ENCODE measurements at places on chromosomes 16 and 17.

DNA sequence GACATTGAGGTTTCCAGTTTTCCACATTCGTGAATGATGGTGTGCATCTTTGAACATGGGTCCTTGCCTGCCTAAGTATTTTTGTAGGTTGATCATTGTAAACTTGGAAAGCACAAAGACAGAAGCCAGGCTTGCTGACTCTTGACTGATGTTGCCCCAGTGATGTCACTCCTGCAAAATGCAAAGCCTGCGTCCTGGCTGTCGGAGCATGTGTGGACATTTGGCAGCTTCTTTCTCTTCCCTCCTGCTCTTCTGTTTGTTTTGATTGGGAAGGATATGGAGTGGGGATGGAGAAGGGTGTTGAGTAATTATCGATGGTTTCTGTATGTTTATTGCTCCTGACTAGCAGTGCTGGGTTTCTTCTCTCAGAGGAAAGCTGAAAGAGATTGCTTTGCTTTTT lies 3.2 kb downstream of the NDE1 start:
- no peak for DNase-seq

- DNase-seq: no peak
Observed at GRCh38 chr16:88407807-88408206, 25.0 kb downstream of the ZNF469 start.

DNA sequence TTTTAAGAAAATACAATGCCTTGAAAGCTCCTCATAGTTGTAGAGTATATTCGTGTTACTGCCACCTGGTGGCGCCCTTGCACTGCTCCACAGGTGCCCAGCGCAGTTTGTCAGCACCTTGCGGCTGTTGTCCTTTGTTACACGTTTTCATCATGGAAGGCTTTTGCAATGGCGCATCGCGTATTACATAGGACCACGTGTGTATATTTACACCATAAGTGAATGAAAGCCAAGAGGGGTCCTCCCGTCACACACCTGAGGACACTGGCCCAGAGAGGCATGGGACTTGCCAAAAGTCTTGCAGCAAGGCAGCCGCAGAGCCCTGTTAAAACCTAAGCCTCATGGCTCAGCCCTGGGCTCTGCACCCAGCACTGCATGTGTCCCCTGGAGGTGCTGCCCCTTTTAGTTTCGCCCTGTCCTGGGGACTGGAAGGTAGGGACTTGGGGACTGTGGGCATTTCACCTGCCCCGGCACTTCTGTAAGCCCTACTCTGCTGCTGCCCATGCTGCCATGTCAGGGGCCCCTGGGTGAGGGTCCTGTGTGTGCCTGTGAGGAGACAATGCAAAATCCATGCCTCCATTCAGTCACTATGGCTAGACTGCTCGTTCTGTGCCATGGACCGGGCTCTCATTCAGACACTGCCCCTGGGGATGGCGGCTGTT lies 24.3 kb downstream of the POLR3E start:
- peak; percentile 71 for DNase-seq

DNA sequence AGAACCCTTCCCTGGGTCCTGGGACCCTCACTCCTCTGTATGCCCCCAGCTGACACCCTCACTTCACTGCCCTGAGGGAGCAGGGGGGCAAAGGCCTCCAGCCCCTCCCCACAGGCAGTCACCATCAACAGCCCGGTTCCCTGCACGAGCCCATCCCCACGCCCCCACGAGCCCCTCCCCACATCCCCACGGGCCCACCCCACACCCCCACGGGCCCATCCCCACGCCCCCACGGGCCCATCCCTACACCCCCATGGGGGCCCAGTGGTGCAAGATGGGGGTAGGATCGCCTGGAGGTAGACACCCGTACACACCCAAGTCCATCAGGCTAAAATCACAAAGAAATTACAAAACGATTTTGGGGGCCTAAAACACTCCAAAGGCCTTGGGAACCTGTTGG lies 42.3 kb downstream of the LMF1 start:
- no peak for DNase-seq

GRCh38 chr16:58421529-58421928 lies 29.3 kb downstream of the GINS3 start:
- no peak for DNase-seq

GRCh38 chr17:34692920-34693319 lies 113.5 kb downstream of the TMEM132E start:
- DNase-seq: no peak

- peak; percentile 87 for DNase-seq
Observed at GRCh38 chr17:45394913-45395568, 37.6 kb downstream of the ARHGAP27 start.

- no peak for DNase-seq
Observed at GRCh38 chr17:31518478-31518877, 127.0 kb downstream of the RAB11FIP4 start.

DNA sequence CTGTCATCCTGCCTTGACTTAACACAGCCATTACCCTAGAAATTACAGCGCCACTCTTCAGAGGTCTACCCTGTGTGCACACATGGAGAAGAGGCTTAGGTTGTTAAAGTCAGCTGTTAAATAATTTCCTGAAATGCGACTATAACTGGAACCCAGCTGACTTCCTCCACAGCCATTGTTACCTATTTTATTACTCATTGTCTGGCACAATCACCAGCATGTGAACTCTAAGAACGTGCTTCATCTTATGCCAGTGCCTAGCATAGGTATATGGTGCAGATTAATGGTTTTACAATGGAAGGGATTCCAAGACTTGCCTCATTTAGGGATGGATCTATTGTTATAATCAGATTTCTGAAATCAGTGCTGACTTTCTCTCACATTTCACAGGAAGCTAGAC lies 11.9 kb downstream of the RDM1 start:
- no peak for DNase-seq

DNA sequence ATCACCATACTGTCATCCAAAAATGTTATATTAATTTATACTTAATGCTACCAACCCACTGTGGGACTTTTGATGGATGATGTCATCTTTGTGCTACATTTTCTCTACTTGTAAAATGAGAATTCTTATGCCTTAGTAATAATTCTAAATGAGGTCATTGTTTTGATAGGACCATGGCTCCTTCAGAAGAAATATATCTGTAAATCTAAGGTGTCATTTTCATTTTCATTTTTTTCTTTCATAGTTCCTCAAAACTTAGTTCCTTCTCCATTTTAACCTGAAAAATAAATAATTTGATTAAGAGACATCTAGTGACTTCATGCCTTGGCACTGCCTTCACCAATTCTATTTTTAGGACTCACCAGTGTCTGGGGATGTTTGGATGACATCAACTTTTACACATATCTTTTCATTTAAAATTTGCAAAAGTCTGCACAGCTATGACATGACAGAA lies 48.7 kb downstream of the GPRC5B start:
- no peak for DNase-seq

DNA sequence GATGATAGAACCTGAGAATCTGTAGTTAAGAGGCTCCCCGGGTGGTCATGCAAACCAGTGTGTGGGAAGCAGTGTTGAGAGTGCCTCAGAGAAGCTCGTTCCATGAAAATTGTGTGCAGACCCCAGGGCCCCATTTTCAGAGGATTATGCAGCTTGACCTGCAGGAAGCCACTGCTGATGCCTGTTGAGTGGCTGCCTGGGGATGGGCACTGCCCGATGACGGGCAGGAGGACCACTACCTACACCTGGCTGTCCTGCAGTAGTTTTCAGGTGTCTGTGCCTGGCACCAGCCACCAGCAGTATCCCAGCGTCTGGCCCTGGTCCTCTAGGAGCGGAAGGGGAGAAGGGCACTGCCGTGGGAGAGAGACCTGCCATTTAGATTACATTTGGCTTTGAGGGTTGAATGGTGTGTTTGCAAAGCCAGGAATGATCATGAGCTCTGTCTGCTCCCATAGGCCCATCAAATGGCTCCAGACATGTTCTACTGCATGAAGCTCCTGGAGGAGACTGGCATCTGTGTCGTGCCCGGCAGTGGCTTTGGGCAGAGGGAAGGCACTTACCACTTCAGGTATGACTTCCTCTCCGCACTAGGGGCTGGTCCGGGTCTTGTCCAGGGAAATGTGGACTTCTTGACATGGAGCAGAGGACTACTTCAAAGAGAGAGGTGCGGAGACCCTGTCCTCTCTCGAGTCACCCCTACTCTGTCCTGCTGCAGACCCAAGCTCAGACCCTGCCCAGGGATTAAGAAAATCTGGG lies 42.5 kb downstream of the GPT2 start:
- no peak for DNase-seq

DNA sequence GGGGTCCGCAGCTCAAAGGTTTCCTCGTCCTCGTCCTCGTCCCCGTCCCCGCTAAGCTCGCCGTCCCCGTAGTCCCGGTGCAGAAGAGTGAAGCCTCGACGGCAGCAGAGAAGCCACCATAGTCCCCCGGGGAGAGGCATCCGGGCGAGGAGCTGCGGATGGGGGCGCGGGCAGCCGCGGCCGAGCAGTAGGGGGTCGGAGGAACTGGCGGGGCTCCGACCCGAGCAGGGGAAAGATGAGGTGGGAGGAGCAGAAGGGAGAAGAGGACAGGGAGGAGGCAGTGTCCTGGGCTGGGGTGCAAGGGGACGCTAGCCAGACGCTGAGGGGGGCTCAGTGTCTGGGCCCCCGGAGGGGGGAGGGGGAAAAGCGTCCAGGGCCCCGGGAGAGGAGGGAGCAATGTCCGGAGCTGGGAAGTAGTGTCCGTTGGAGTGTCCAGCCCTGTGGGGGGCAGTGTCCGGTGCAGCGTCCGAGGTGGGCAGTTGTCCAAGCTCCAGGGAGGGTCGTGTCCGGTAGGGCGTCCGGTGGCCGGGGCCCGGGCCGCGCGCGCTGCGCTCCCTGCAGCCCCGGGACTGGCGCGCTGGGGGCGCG lies at the start of gene PLEKHH3:
PLEKHH3 (minus strand) TSS at position 571 of the 588 bp plus-strand sequence; CDS start at position 140, 431 bp downstream.
- no peak for DNase-seq

DNA sequence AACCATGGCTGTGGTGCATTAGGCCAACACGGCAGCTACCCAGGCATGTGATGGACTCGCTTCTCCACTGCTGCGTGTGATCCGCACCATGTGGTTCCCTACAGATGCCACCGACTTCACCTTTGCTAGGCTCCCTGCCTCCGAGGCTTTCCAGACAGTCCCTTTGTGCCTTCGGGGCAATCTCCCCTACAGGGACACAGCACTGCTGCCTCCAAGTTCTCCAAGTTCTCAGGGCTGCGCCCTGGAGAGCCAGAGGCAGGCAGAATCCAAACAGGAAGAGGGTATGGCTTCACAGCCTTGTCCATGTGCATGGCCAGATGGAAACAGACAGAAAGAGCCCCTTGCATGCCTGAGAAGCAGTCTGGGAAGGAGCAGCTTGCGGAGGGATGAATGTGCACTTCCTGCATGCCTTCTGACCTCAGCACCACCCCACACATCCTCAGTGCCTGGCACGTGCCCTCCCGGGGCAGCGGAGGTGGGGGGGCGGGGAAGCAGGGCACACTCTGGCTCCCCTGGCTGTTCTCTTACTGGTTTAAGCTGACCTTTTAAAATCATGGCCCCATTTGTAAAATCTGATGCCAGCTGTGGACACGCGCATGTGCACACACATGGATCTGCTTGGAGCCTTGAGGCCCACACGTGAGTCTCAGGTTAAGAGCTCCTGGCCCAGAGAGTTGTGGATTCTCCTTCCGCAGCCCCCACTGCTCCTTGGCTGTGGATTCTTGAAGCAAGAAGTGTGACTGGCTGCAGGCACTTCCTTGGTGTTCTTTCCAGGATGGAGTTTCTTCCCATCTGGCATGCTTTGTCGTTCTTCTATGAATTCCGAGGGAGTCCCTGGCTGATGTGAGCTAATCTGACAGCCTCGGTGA lies 55.3 kb upstream of the MTSS2 start:
- DNase-seq: no peak

GRCh38 chr16:27483088-27483437 lies 66.7 kb downstream of the GTF3C1 start:
- DNase-seq: no peak

- no peak for DNase-seq
Observed at GRCh38 chr17:79577485-79578187, 33.2 kb downstream of the RBFOX3 start.

- DNase-seq: no peak
Observed at GRCh38 chr17:77388384-77389306, 247.9 kb downstream of the SEC14L1 start.

GRCh38 chr16:8848939-8849391 lies 19.8 kb downstream of the CARHSP1 start:
- no peak for DNase-seq

- no peak for DNase-seq
Observed at GRCh38 chr17:4005296-4006164, 41.3 kb upstream of the ATP2A3 start.

- no peak for DNase-seq
Observed at GRCh38 chr17:29949696-29950095, 8.3 kb downstream of the EFCAB5 start.

- DNase-seq: peak; percentile 77
Observed at GRCh38 chr16:15427648-15428239, 6.6 kb upstream of the BMERB1 start.

DNA sequence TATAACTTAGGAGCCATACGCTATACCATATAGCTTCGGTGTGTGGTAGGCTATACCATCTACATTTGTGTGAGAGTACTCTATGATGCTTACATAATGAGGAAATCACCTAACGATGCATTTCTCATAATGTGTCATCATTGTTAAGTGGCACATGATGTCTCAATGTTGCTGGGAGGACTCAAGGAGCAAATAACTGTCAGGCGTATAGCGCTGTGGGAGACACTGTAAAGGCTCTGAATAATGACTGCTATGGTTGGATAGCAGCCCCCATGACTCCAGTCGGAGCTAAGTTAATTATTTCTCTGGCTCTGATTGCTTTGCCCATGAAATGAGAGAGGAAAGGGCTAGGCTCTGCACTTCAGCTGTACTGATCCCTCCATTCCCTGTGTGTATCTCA lies 197.2 kb downstream of the RGS9 start:
- DNase-seq: no peak

DNA sequence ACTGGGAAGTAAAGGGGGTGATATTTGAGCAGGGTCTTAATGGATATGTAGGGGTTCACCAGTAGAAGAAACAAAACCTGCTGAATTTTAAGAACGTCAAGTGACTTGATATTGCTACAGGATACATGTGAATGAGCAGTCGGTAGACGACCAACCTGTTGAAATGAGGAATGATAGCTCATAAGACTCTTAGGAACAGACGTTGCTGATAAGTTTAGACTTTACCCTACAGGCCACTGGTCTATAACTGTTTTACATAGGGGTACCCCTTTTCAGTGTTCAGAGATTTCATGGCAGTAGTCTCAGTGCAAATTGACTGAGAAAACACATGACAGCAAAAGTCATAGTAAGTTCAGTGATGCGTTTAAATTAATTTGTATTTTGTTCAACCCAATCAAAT lies 45.9 kb downstream of the TMEM114 start:
- DNase-seq: no peak

GRCh38 chr17:63702721-63703015 lies 2.7 kb upstream of the LIMD2 start:
- DNase-seq: no peak

DNA sequence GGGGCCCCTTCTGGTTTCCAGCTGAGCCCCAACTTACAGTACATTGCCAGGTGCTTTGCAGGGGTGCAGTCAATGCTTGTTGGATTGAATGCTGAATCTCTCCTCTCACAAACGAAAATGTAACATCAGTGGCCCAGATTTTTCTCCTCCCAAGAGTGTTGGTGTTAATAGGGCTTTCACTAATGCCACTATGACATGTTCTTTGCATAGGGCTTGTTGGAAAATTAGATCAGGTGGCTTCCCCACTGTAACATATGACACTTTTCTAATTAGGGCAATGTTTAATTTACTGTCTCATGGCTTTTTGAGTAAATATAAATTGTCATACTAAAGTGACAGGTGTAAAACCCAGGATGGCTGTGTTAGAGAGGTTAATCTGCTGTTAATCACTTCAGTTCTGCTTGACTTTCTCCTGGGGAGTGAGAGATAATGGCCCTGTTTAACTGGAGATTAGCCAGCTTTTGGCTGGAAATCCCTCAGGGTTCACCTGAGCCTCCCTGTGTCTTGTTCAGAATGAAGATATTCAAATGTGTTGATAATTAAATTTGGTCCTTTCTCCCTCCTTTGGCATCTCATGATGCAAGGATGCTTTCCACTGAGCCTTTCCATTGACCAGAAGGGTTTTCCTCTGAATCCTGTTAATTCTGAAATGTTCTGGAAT lies 502.3 kb downstream of the RBFOX1 start:
- no peak for DNase-seq
